GM23338 (cell line): ENCODE measurements at places on chromosomes 7 and 10.

DNA sequence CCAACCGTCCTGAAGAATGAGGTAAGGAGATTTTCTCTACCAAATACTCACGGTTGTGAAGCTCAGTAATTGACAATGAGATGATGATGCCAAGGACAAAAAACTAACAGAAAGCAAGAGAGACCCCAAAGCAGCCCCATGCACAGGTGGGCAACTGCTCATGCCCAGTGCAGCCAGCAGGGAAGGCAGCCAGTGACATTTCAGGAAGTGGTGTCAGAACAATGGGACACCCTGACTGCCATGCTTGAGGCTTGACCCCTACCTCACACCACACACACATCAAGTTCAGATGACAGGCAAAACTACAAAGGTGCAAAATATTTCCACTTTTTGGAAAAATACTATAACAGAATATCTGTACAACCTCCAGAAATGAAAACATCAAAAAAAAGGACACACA, 66.9 kb downstream of the CFAP46 start:
- no peak for DNase-seq

DNA sequence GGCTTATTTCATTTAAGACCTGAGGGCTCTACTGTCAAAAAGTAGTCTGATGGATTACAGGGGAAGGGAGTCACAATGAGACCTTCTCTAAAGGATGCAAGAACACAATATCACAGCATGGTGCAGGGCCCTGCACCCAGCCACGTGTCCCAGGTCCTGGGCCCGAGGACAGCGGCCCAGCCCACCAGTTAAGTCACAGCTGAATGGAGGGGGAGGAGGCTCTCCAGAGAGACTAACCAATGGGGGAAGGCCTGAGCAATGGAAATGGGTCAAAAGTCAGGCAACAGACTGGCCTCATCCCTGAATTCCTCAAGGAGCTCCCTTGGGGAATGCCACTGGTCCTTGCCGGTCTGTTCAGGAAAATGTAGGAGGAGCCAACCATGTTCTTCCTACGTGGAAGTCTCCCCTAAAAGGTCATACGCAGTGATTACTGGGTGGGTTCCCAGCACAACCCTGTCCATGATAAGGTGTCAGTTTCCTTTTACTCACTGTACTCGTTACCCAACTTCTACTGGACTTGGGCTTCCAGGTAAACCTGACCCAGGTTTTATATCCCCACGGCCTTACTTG, 28.3 kb downstream of the CCDC3 start:
- peak; percentile 11 for DNase-seq

- DNase-seq, result no peak
Observed at GRCh38 chr10:27464993-27465392, 39.1 kb upstream of the RAB18 start.

- DNase-seq, result no peak
Observed at GRCh38 chr7:116505278-116505677, 5.7 kb downstream of the CAV2 start.

DNA sequence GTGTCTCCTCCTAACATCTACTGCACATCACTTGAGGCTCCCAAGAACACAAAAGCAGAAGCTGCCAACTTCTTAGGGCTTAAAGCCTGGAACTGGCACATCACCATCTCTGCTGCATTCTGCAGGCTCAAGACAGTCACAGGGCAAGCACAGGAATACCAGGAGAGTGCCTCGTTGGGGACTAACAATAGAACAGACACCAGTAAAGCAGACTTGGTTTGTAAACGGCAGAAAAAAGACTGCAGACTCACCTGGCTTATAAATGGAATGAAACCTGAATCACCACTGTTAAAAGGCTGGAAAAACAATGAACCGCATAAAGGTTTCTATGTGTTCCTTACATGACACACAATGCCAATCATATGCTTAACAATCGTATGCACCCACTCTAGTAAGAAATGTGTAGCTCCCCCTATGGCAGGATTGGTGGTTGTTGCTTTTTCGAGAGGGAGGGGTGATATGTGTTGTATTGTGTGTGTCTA, 12.8 kb downstream of the RHEB start:
- DNase-seq, result no peak

- peak; percentile 2 for DNase-seq
Observed at GRCh38 chr10:42475168-42476098, 162.9 kb downstream of the ZNF33B start.

DNA sequence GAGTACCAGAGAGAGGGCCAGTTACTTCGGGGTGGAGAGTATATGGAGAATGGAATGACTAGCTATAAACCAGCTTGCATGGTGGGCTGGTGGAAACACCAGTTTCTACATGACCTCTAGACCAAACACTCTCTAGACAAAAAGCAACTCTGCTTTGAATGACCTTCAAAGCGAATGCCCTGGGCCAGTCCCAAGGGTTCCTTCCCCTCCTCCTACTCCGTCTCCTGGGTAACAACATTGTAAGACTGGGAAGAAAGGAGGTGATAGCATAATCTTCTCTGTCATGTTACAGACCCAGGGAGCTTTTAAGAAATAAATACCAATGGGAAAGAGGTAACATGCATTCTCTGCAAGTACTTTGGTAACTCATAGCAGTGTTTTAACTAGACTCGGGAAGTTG, 7.4 kb downstream of the HK1 start:
- peak; percentile 15 for DNase-seq

DNA sequence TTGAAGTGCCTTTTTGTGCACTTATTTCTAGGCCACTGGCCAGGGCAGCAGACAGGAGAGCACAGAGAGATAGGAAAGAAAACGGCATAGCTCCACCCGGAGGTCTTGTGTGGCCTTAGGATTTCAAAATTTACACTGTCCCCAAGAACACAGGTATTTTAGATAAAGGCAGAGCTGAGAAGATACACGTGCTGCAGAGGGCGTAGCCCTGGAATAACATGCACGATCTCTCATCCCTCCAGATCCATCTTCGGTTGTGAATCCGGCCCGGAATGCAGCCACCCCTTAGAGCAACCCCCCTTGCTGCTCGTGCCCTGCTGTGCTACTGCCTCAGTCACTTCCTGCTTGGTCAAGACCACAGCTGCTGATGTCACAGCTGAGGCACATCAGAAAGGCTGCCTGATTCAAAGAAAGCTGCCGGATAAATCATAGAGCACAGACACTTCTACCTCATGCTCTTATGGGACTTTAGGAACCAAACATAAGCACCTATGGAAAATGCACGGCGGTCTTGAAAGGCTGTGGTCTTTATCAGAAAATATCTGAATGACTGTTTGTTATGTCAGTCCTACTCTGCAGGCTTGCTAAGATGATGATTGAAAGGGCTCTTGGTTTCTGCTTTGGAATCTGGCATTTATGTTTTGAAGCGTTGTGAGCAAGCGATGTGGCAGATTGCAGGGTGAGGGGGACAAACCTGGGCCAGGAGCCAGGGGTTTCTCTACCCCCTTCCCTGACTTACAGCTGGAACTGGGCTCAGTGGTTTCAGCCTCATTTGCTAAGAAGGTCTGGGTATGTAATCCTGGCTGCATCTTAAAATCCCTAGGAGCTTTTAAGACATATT, 152.0 kb downstream of the SVIL start:
- DNase-seq, result peak; percentile 67

GRCh38 chr10:110648692-110649346, 4.7 kb downstream of the RBM20 start:
- DNase-seq, result no peak

GRCh38 chr7:67766906-67767410, 770.3 kb downstream of the TYW1 start:
- no peak for DNase-seq

DNA sequence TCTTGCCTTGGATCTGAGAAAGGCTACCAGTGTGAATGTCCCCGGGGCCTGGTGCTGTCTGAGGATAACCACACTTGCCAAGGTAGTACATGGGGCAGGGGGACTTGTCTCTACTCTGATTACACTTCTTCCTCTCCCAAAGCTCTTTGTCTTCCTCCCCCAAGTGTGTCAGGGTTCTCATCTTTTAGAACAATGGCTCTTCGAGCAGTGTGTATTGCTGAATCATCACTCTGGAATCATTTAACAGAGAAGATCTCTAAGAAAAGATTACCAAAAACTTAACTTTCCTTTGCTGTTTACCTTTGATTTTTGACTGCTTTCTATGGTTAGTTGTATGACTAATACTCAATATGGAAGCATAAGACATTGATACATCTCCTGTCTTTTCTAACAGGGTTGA, 18.2 kb downstream of the OIT3 start:
- no peak for DNase-seq

GRCh38 chr10:26524161-26524896, 86.2 kb downstream of the APBB1IP start:
- no peak for DNase-seq

- no peak for DNase-seq
Observed at GRCh38 chr7:158101821-158102450, 485.7 kb downstream of the PTPRN2 start.

DNA sequence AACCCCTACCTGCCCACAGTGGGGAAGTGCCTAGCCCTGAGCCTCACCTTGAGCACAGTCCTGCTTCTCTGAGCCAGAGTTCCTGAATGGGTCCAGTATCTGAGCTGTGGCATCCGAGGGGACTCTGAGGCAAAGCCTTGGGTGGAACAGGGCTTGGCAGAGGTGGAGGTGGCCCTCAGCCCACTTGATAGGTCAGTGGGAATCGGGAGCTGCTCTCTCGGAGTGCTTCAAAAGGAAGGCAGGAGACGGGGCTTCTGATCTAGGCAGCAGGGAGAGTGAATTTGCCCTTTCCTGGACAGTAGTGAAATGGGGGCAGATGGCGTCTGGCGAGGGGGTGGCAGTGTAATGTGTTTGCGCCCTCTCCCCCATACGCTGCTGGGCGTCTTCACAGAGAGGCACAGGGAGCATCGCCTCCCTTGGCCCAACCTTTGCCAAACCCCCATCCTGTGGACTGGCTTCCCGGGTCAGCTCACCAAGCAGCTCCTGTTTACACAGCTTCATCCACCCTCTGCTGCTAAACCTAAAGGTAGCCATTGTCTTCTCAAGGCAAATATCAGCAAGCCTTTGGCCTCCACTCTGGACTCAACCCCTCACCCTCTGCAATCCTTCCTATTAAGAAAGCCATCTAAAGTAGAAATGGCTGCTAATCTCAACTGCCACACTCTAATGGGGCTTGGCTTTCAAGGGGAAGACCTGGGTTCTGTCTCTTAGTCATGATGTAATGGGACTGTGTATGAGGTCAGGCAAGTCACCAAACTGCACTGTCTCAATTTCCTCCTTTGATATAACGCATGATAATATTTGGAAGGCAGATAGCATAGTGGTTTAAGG, 21.1 kb upstream of the VDAC2 start:
- DNase-seq, result no peak

GRCh38 chr10:43134126-43134905, 3.9 kb upstream of the CSGALNACT2 start:
- no peak for DNase-seq

GRCh38 chr10:69751214-69751613, 50.5 kb upstream of the COL13A1 start:
- DNase-seq, result no peak

- DNase-seq, result peak; percentile 85
Observed at GRCh38 chr10:102231357-102232318, 5.5 kb downstream of the ELOVL3 start.

DNA sequence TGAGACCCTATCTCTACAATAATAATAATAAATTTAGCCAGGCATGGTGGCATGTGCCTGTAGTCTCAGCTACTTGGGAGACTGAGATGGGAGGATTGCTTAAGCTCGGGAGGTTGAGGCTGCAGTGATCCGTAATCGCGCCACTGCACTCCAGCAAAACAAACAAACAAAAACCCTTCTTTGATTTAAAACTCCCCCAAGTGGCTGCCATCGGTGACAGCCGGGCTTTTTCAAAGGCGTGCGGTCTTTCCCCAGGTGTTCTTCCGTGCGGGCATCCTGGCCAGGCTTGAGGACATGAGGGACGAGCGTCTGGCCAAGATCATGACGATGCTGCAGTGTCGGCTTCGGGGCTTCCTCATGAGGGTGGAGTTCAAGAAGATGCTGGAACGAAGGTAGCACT, 1.9 kb upstream of the MYH16 start:
- DNase-seq, result peak; percentile 53

- DNase-seq, result no peak
Observed at GRCh38 chr7:55508221-55509011, 63.9 kb downstream of the VOPP1 start.

GRCh38 chr10:111203615-111204014, 126.8 kb downstream of the ADRA2A start:
- no peak for DNase-seq

DNA sequence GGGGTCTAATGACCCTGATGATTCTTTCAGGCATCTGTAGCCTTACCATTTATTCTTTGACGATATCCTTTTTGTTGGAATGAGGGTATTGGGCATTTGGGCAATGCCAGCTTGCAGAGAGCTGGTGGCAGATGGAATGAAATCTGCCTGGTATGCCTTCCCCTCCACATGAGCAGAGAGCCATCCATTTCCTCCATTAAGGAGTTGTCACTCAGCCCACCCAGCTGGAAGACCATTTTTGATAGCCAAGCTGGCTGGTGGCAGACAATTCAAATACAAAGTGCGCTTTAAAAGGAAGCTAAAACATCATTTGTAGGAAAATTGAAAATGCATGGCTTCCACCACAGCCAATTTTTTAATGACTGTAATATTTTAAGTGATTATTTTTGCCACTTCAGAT, 240.1 kb upstream of the SLC26A5 start:
- no peak for DNase-seq

DNA sequence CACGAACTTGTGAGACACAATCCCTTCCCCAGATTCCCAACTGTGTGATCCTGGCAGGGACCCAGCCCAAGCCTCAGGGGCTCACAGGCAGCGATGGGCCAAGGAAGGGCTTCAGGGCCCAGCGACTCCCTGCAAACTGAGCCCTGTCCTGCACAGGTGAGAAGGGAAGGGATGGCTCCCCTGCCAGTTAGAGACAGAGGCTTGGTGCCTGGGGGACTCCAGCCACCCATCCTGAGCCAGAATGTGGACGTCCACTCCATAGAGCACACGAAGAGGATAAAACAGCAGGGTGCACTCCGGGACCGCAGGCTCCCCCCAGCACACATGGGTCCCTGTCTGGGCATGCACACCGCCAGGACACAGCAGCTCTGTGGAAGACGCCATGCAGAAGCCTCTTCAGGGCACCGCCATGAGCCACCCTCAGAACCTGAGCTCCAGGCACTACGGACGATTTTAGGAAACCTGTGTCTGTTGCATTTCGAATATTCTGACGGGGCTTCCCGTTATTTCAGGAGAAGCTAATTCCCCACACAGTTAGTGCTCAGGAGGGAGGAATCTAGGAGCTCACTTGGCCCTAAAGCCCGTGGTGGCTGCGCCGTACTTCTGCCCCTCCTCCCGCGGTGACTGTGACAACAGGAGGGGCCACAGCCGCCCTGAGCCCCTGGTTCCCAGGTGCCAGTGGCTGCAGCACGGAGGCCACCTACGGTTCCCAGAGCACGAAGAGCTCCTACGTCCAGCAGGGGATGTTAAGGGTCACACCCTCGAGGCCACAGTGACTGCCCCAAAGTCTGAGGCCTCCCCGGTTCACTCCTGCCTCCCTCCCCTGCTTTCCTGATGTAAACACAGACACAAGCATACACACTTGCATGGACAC, 326.0 kb downstream of the PTPRN2 start:
- DNase-seq, result no peak

- no peak for DNase-seq
Observed at GRCh38 chr7:100613412-100614175, 1.3 kb downstream of the MOSPD3 start.

- peak; percentile 30 for DNase-seq
Observed at GRCh38 chr7:4725014-4725849, 43.1 kb downstream of the FOXK1 start.

- no peak for DNase-seq
Observed at GRCh38 chr10:95509251-95509650, 51.9 kb downstream of the SORBS1 start.
